ENCODE measurements at places on chromosomes 3 and 15.

DNA sequence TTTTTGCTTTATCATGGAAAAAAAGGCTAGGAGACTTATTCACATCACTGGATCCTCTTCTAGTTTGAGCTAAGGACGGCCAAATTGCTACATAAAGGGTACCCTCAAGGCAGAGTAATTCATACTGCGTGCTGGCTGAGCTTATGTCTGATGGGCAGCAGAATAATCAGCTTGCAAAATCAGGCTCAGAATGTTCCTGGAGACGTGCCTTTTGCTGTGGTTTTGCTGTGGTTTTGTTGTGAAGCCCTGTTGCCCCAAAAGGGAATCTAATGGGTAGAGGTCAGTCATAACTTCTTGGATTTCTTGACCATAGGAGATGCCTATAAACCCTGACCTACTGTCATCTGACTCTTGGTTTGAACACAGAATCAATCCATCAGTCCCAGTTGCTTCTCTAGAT, 189.9 kb downstream of the SOX2 start:
- DNase-seq, result no peak

DNA sequence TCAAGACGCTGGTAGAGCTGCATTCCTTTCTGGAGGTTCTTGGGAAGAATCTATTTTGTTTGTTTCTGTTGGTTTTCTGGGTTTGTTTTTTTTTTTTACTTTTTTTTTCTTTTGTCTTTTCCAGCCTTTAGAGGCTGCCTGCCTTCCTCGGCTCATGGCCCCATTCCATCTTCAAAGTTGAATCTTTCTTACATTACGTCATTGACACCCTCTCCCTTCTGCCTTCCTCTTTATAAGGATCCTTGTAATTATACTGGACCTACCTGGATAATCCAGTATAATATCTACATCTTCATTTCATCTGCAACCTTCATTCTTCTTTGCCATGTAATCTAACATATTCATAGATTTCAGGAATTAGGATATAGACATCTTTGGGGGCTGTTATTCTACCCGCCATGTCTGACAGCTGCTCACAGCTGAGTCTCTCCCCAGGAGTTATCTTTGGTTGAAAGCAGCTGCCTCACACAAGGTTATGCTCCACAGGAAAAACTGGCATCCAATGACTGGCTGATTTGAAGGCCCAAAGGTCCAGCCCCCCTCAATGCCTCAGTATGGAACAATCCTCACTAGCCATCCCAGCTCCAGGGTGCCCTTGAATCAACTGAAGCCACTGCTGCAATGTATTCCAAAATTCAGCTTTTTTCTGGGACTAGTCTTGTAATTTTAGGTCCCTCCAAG, 38.4 kb upstream of the THBS1 start:
- no peak for DNase-seq

DNA sequence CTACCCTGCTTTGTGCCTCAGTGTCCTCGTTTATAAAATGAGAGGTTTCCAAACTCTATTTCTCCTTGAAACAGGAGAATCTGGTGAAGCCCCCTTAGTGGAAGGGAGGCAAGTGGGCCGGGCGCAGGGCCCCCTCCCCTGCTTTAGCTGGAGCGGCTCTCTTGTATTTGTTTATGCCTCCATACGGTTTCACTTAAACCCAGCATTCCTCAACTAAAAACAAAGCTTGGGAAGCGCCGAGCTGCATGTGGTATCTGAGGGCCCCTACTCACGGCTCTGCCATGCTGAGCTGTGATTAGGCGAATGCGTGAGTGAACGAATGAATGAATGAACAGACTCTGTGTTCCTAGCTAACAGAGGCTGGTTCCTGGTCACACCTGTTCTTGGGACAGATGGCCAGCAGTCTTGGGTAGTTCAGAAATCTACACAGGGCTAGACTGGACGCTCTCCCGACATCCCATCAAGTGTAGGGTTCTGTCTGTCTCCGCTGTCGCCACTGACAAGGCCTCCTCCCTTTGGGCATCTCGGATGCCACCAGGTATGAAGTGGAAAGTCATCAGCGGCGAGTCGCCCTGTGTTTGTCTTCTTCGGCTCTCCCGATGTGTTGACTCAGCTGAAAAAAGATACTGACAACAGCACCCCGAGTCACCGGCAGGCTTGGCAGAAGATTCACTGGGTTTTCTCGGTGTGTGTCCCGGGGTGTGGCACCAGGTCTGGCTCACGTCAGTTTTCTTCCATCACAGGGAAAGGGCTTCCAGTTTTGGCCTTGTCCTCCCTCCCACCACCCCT, 42.4 kb upstream of the VPS8 start:
- DNase-seq, result no peak

GRCh38 chr3:189629803-189630455, 1.3 kb upstream of the TP63 start:
- DNase-seq, result no peak

DNA sequence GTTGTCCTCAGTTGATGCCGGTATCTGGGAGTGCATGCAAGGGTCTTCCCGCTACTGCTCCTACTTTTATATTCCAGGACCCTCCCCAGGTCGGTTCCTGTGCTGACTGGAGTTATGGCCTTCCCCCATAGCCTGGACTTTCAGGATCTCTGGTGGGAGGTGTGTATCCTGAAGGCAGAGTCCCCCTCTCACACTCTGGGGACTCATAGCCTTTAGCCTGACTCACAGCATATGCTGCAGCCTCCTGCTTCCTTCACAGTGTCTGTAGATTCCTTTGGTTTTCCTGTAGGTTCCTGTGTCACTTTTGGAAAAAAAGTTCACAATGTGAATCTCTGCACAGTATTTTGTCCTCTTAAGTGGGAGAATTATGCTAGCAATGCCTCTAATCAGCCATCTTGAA, 180.6 kb upstream of the RBMS3 start:
- no peak for DNase-seq

GRCh38 chr15:70806992-70807712, 43.8 kb upstream of the UACA start:
- no peak for DNase-seq

- DNase-seq, result no peak
Measured at GRCh38 chr3:129506231-129506742, 22.2 kb upstream of the RHO start.

- no peak for DNase-seq
Measured at GRCh38 chr3:135213822-135214221, 418.8 kb downstream of the EPHB1 start.

DNA sequence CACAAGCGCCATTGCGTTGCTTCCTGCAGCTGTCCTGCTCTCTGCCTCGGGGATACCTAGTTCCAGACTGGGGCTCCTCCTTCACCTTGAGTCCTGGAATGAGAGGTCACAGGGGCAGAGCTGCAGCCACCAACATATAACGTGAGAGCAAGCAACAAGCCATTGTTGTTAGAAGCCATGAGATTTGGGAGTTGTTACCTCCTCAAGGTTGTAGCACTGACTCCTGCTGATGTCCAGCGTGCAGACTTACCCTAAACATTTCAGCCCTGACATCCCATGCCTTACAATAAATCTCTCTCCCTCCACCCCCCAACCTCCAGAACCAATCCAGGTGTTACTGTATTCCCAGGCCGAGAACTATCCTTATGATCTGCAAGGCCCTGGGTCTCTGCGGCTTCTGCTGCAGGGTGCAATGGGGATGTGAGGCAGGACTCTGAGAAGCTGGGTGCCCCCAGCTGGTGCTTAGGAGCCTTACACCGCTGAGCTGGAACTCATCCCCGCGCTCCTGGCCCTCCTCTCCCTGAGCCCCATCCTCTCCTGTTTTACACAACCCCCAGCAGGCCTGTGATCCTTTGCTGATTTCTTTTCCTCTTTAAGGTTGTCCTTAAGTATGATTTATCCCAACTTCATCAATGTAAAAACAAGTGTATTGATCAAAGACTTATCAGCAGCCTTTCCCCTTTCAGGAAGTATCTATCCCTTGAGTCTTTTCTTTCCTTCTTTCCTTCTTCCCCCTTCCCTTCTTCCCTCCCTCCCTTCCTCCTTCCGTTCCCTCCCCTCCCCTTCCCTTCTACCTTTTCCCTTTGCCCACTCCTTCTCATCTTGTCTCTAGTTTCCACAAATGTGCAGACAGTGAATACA, 84.2 kb upstream of the ABHD2 start:
- DNase-seq, result no peak

- DNase-seq, result no peak
Measured at GRCh38 chr3:126517986-126518778, 609 bp upstream of the UROC1 start.

DNA sequence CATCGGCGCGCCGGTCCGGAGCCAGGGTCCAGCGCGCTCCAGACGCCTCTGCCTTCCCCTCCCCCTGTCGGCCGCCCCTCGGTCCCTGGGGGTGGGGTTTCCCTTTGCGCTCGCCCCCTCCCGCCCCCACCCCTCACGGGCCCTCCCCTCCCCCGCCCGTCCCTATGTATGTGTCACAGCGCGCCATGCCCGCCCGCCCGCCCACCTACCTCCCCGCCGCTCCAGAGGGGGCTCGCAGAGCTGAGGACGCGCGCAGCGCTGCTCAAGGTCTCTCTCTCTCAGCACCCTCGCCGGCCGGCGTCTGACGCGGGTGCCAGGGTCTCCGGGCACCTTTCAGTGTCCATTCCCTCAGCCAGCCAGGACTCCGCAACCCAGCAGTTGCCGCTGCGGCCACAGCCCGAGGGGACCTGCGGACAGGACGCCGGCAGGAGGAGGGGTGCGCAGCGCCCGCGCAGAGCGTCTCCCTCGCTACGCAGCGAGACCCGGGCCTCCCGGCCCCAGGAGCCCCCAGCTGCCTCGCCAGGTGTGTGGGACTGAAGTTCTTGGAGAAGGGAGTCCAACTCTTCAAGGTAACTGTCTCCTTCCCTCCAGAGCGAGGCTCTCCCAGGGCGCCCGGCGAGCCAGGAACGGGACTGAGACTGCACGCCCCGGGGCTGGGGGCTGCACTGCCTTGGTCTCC, at the start of gene ACAN:
ACAN (plus strand) TSS at position 196 of the 679 bp plus-strand sequence. CDS start 32,771 bp downstream, outside the sequence.
- no peak for DNase-seq

DNA sequence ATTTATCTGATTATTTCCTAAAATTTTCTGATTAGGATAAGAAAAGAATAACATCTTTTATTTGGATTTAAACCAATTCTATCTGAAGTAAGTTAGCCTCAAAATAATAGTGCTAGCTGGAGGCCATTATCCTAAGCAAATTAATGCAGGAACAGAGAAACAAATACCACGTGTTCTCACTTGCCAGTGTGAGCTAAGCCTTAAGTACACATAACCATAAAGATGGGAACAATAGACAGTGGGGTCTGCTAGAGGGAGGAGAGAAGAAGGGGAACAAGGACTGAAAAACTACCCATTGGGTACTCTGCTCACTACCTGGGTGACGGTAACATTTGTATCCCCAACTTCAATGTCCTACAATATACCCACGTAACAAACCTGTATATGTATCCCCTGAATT, 31.3 kb upstream of the LYSMD4 start:
- no peak for DNase-seq

DNA sequence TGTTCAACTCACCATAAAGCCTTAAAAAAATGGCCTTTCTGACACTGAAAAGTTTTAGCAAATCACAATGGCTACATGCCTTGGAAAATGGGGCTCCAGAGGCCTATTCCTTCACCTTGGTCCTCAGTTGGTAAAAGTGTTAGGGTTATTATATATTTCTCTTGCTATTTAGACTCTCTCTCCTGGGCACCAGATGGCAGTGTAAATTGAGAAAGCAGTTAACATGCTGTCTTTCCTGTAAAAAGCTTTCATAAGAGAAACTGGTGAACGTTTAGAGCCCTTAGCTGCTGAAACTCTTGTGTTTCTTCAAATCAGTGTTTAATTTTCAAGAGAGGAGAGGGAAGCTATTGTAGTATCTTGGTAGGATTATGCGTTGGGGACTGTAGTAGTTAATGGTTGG, 89.9 kb downstream of the LRTM1 start:
- DNase-seq, result no peak
